ENCODE measurements at places on chromosomes 16 and 17.

DNA sequence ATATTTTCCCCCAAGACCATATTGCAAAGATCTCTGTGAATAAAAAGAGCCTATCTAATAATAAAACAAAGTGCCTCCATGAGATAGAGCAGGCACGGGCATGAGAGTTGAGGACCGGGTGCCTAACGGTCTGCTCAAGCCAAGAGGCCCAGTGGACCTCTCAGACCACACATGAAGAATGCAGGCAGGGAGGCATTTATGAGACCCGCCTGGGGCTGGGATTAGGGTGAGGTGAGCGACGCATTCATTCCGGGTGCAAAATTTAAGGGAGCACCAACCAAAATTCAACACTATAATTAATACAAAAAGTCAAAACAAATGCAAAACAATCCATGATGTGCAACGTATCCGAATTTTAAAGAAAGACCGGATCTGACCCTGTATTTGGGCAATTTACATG, 108.5 kb downstream of the MAF start:
- no peak for DNase-seq

GRCh38 chr17:81401723-81402529, 6.7 kb downstream of the BAHCC1 start:
- no peak for DNase-seq

GRCh38 chr17:50719924-50720794, 756 bp downstream of the LUC7L3 start:
- no peak for DNase-seq

- no peak for DNase-seq
These were observed 36.0 kb downstream of the CHD9 start for GRCh38 chr16:53090591-53091411.

- DNase-seq, result no peak
These were observed 5.0 kb upstream of the PRR14 start for GRCh38 chr16:30645727-30646126.

- no peak for DNase-seq
These were observed 98.0 kb downstream of the KPNA2 start for GRCh38 chr17:68133346-68134045.

GRCh38 chr16:51155199-51155607, 4.1 kb upstream of the SALL1 start:
- DNase-seq, result no peak

GRCh38 chr17:43817826-43818225, 15.1 kb downstream of the MPP3 start:
- DNase-seq, result no peak

GRCh38 chr17:66508896-66509844, 206.8 kb downstream of the PRKCA start:
- DNase-seq, result peak; percentile 82

DNA sequence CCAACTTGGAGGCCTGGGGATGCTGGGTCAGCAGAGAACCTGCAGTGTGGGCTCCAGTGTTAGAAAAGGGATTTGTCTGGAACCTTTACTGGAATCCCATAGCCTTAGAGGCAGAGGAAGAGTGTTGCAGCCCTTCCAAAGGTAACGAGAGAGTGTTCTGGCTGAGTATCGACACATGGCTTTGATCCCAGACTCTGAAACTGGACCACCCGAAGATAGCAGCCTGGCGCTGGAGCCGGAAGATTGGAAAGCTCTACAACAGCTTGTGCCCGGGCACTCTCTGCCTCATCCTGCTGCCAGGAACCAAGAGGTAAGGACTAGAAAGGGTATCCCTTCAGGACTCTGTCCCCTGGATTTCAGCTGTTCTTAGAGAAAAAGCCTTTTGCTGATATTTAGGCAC, 39.7 kb downstream of the REXO5 start:
- no peak for DNase-seq

DNA sequence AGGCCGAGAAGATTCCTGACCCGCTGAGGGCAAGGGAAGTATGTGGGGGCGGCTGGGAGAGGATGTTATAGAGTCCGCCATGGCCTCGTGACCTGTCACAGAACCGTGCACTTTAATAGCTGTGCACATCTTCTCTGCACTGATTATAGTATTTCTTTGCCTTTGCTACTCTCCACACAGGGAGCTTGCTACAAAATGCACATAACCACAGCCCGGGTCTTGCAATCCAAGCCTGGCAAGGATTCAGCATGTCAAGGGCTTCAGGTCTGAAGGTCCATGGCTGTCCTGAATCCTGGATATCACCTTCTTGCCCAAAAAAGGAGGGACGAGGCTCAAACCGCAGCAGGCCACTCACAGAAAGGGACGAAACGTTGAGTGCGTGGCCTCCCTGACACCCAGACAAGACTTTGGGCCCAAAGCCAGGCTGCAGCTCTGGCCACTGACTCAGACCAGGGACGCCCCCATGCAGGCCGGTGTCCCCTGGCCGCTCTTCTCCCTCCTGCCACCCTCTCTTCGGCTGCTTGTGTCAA, 43.7 kb downstream of the USP22 start:
- DNase-seq, result no peak

DNA sequence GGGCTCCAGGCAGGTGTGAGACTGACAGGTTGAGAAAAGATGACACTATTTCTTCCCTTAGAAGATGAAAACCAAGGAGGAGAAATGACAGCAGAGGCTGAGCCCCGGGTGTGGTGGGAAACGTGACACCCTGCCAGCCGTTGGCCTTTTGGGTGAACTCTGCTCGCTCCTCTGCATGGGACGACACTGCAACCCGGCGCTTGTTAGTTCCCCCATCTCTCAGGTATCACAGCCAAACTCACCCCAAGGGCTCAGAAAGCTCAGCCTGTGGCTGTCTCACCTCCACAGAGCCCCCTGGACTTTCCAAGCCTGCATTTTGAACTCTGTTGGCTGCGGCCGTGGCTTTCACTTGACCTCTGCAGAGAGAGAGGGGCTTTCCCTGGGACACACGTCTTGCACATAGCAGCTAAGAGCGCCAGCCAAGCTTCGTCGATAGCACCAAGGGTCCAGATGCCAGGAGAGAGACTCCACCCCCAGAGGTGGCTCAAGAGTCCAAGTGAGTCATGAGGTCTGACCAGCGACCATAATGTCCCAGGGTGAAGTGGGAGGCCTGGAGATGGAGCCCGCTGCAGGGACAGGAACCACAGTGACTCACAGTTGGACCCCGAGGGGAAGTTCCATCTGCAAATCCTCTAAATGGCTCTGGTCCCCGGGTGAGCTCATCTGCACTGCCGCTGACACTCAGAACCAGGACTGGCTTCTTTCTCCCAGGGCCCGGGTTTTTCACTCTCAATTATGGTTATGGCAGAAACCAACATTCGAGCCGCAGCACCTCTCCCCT, 301.9 kb downstream of the SOX9 start:
- DNase-seq, result no peak

GRCh38 chr16:1331712-1332617, 1.5 kb upstream of the BAIAP3 start:
- peak; percentile 61 for DNase-seq

GRCh38 chr17:73890831-73891405, 246.7 kb upstream of the SDK2 start:
- DNase-seq, result no peak

GRCh38 chr17:42138749-42139492, 15.9 kb downstream of the RAB5C start:
- no peak for DNase-seq

GRCh38 chr17:78426293-78426879, 47.9 kb downstream of the PGS1 start:
- no peak for DNase-seq

DNA sequence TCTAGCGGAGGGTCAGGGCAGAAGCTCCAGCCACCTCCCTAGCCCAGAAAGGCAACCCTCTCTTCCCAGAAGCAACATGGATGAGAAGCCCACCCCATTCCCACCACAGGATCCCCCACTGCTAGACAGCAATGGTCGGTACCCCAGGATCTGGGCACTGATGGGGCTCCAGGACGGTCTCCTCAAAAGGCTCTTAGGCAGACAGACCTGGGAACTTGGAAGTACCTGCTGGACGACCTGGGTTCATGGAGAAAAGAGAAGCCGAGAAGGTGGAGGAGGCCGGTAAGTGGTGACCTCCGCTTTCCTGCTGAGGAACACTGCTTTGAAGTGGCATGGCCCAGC, 96.6 kb downstream of the TBC1D16 start:
- DNase-seq, result no peak

DNA sequence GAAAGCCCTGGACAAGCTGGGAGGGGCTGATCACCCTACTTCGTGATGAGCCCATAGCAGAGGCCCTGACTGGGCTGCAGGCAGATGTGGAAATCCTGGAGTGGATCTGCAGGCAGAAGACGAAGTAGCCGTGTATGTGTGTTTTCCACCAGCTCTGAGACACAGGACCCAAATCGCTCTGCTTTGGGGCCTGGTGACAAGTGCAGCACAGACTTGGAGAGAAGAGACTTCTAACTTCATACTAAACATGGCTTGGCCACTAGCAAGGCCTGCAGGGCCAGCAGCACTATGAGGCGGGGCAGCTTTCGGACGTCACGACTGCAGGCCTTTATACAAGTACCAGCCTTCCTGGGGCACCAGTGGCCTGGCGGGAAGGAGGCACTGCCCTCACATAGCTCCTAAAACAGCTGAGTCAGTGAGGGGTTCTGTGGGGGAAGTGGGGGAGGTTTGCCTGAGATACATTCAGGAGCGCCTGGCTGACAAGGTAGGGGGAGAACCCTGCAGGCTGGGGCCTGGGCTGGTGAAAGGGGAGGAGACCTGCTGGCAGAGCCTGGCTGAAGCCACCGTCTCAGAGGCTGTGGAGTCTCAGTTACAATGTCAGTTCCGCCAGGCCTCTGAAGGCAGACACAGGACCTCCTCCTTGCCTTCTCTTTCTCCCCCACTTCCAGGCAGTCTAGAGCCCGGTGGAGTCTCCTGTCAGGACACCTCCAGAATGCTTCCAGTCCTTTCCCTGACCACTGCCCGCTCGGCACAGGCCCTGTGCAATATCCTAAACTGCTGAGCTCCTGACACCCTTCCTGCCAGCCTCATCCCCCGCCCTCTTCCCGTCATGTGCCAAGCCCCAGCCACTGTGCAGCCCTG, 73.4 kb downstream of the WSB1 start:
- DNase-seq, result no peak

- peak; percentile 41 for DNase-seq
These were observed 170.8 kb upstream of the FAM20A start for GRCh38 chr17:68771867-68772515.

GRCh38 chr16:87582216-87582965, 19.9 kb upstream of the JPH3 start:
- no peak for DNase-seq

GRCh38 chr17:42880776-42881310, 19.8 kb upstream of the G6PC1 start:
- no peak for DNase-seq

GRCh38 chr16:12447556-12447955, 356.1 kb downstream of the CPPED1 start:
- no peak for DNase-seq

- DNase-seq, result no peak
These were observed 120.5 kb downstream of the SOCS1 start for GRCh38 chr16:11135464-11135973.

DNA sequence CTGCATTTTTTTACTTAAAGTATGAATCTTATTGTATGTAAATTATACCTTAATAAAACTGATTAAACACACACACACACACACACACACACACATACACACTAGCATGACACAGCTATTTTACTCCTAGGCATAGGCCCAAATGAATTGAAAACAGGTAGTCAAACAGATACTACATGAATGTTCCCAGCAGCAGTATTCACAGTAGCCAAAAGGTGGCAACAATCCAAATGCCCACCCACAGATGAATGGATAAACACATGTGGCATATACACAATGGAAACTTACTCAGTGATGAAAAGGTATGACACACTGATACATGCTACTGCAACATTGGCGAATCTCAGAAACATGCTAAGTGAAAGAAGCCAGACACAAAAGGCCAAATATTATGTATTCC, 223.5 kb downstream of the CYB561 start:
- peak; percentile 12 for DNase-seq

DNA sequence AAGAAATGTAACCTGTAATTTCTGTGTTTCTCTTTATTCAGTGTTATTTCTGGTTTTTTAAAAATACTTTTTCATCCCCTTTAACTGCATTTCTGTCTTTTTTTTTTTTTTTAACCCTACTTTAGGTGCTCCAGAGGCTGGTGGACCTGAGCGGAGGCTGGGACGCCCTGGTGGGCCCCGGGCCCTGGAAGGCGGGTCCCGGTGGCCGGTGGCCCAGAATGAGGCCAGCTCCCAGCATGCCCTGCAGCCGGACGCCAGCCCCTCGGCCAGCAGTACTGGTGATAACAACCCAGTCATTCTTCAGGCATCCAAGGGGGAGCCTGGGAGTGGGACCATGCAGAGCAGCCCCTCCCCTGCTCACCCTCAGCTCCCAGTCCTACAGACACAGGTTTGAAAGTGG, 1.5 kb downstream of the SRCAP start:
- no peak for DNase-seq

DNA sequence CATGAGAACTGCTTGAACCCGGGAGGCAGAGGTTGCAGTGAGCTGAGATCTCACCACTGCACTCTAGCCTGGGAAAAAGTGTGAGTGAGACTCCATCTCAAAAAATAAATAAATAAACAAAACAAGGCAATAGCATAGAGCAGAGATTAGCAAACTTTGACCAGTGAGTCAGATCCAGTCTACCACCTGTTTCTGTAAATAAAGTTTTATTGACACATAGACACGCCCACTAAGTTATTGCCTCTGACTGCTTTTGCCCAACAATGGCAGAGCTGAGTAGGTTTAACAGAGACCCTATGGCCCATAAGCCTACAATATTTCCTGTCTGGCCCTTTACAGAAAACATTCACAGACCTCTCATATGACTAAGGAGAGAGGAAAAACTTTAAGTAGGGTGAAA, 44.3 kb downstream of the XYLT1 start:
- DNase-seq, result no peak

DNA sequence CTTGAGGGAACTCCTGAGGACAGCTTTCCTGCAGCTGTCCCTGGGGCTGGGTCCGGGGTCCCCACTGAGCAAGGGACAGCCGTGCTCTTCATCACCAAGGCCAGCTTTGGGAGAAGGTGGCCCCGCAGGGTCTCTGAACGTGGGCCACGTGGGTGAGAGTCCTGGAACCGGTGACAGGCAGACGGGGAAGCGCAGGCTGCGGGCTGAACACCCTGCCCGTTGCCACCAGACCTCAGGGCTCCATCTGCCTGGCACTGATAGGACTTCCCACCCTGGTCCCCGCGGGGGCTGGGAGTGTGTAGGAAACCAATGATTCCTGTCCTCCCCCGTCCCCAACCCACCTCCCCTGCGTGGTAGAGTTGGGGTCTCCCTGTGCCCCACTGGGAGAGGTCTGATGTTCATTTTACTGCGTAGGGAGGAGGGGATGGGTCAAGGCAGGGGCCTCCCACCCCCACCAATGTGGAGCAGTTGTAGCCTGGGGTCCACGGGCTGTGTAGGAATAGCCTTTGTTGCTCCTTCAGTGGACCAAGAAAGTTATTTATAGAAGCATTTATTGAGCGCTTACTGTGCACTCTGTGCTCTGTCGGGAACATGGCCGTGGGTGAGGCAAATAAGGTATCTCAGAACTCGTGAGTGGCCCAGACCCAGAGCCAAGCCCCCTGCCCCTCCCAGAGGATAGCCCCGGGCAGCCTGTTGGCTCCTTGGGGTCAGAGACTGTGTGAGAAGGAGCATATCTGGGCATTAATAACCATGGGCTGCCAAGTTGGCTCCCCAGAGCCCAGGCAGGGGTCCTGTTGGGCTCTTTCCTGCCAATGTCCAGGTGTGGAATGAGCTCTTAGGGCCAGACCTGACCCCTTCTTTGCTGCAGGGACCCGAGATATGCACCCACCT, 1.3 kb downstream of the ADGRG1 start:
- no peak for DNase-seq

Data from NCI-H2081 (cell line).